ENCODE measurements at places on chromosomes 3 and 15.
A peak's percentile ranks its signal among the peaks of the same experiment; 100 is the strongest.

DNA sequence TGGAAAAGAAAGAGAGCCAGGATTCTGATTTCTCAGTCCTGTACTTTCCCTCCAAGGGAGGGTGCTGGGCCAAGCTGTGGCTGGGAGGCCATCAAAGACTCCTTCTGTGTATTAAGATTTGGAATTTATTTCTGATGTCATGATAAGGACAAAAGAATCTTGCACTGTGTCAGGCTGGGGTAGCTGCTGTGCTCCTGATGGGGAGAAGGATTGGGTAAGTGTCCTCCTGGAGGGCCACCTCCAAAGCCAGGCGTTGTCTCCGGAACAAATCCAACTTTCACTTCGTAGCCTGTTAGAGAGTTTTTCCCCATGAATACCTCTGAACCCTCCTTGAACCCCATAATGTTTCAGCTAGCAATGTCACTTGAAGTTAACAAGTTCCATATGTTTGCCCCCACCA is 29.9 kb downstream of the CLDN11 start:
- DNase-seq, result peak; percentile 37

DNA sequence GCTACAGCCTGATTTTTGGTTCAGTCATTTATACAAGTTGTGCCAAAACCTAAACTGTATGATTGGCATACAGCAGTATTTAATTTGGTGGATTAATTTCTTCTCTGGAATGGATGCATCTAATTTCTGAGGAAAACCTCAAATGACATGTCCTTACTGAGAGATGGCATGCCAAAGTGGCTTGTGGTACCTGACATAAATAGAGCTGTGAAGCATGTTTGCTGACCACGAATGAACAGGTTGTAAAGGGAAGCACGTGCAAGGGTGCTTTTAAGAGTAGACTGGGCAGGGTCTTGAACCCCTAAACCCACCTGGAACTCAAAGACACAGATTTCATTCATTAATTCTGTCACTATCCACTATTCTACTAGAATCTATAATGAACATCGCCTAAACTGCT is 77.2 kb downstream of the TP63 start:
- DNase-seq, result no peak

- DNase-seq, result no peak
Observed at GRCh38 chr3:152155246-152156020, 113.3 kb upstream of the MBNL1 start.

GRCh38 chr15:60423537-60423936 is 25.8 kb upstream of the ANXA2 start:
- peak; percentile 96 for DNase-seq

GRCh38 chr3:160129459-160130061 is 95.7 kb upstream of the C3orf80 start:
- peak; percentile 96 for DNase-seq

GRCh38 chr3:43914269-43914668 is 223.5 kb downstream of the ABHD5 start:
- DNase-seq, result no peak

DNA sequence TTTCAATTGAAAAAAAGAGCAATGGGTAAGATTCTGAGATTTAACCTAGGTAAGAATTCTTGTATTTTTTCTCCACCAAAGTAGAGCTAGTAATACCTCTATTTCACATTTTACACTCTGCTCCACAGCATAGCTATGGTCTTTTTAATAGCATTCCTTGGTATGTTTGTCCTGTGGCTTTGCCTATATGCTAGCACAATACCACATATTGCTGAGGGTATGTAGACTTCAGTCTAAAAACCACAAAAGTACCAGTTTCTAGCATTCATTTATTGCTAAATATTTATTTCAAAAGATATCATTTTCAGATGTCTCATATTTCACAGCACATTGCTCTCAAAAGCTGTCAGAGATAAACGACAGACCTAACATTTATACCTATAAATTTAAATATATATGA is 18.2 kb upstream of the EOGT start:
- peak; percentile 66 for DNase-seq

GRCh38 chr15:65580287-65580686 is 30.6 kb downstream of the INTS14 start:
- DNase-seq, result peak; percentile 86

- peak; percentile 93 for DNase-seq
Observed at GRCh38 chr3:191369616-191370010, 39.3 kb upstream of the UTS2B start.

- peak; percentile 78 for DNase-seq
Observed at GRCh38 chr15:28273468-28273867, 48.5 kb downstream of the HERC2 start.

DNA sequence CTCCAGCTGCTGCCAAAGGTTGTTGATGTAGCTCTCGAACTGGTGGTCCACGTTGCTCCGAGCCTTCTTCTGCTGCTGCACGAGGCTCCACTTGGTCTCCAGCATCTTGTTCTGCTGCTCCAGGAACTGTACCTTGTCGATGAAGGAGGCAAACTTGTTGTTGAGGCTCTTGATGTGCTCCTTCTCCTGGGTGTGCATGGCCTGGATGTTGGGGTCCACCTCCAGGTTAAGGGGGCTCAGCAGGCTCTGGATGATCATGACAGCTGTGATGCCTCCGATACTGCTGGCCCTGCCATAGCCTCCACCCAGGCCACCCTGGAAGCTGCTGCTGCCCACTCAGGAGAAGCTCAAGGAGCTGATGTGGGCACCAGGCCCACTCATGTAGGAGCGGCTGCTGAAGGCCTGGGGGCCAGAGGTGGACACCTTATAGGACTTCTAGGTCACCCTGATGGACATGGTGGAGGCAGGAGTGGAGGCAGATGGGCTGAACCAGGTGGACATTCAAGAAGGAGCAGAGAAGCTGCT is 14.9 kb upstream of the PSTPIP1 start:
- DNase-seq, result no peak

DNA sequence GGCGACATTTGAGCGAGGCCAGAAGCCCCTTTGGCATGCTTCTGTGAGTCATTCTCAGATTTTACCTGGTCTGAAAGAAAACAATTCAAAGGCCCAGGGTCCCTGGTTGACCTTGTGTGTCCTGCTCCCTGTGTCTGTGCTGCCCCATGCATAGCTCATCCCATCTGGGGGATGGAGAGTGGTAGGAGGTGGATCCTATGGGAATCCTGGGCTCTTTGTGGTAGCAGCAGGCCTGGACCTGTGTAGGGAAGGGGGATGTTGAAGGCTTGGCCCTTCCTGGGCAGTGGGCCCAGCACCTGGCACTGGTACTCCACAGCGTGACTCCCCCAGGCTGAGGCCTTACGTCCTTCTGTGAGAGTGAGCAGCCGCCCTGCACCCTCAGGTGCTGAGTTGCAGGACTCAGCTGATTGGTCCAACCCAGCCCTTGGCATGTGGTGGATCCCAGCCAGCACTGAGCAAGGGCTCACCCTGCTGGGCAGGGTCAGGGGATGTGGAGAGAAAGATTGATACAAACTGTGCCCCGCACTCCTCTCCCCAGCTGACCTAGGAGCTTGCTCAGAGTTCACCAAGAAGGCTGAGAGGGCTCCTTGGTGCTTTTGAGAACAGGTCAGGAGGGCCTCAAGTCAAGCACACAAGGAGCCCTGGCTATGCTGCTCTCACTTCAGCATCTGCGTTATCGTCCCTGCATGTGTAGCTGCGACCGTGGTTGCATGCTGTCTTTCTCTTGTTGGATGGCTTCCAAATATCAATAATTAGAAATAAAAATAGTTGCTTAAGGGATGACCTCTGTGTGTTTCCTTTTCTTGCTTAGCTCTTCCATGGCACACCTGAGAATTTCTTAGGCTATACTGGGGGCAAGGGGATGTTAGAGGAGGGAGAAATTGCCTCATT is 21.4 kb upstream of the JMJD7 start:
- peak; percentile 34 for DNase-seq

All from choroid plexus epithelial cell (primary cell).